ENCODE measurements at places on chromosomes 7 and 10. TPM values are rescaled to one million over a fixed set of nuclear protein-coding genes. Genes with fewer than 3 reads are reported as not detected.
A peak's percentile ranks its signal among the peaks of the same experiment; 100 is the strongest.

The ELFN1 gene
- not detected for total RNA-seq

- DNase-seq = no peak
Measured at GRCh38 chr7:155867280-155867679, 55.0 kb upstream of the SHH start.

The COL17A1 gene
- total RNA-seq = not detected

DNA sequence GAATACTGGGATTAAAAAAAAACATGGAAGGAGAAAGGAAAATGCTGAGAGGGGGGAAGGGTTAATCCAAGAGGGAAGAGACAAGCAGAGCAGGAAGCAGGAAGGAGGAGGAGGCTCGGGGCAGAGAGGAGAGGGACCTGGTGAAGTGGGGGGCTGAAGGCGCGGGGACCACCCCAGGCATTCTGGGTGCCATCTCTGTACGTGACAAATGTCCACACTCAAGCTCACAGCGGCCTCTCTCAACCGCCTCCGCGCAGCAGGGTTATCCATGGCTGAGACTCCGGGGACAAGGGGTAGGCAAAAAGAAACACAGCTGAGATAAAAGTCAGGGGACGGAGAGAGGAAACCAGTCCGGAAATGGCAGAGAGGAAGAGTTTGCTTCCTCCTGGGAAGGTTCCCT is 33.9 kb downstream of the EN2 start:
- DNase-seq = no peak

The UNCX gene
- not detected for total RNA-seq

The GPR37 gene
- total RNA-seq = not detected

GRCh38 chr7:138798836-138799235 is 840 bp upstream of the ATP6V0A4 start:
- no peak for DNase-seq

- DNase-seq = peak; percentile 26
Measured at GRCh38 chr7:1938788-1939433, 268.8 kb downstream of the ELFN1 start.

- DNase-seq = no peak
Measured at GRCh38 chr10:37490266-37490665, 364.9 kb downstream of the ANKRD30A start.

- no peak for DNase-seq
Measured at GRCh38 chr10:77024461-77024860, 613.1 kb downstream of the KCNMA1 start.

The BCAP29 gene
- 18.9 TPM for total RNA-seq

GRCh38 chr7:45145881-45146280 is 11.7 kb upstream of the RAMP3 start:
- DNase-seq = no peak

GRCh38 chr7:42931447-42931833 is 534 bp downstream of the PSMA2 start:
- DNase-seq = no peak

- DNase-seq = no peak
Measured at GRCh38 chr7:17158261-17158660, 140.2 kb upstream of the AHR start.

- no peak for DNase-seq
Measured at GRCh38 chr7:115491744-115492380, 538.7 kb downstream of the TFEC start.

DNA sequence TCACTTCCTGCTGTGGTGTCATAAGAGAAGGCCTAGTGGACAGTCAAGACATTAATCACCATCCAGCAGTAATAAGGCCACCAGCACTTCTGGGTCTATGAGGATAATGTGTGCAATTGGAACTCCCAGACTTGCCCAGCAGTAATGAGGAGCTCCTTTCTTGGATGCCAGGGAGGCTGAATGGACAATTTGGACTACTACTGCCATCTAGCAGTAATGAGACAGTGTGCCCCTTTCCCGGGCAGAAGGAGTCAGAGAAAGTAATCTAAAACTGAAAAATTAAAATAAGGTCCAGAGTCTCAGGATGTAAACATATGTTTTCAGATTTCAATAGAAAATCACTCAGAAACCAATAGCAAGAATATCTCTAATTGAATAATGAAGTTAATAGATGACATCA is 400.4 kb downstream of the CDC14C start:
- no peak for DNase-seq

GRCh38 chr10:120453886-120454285 is 3.1 kb upstream of the PLPP4 start:
- no peak for DNase-seq

The IFIT1B gene
- not detected for total RNA-seq

The HOXA2 gene
- not detected for total RNA-seq

GRCh38 chr10:129532838-129533237 is 65.8 kb downstream of the MGMT start:
- DNase-seq = no peak

DNA sequence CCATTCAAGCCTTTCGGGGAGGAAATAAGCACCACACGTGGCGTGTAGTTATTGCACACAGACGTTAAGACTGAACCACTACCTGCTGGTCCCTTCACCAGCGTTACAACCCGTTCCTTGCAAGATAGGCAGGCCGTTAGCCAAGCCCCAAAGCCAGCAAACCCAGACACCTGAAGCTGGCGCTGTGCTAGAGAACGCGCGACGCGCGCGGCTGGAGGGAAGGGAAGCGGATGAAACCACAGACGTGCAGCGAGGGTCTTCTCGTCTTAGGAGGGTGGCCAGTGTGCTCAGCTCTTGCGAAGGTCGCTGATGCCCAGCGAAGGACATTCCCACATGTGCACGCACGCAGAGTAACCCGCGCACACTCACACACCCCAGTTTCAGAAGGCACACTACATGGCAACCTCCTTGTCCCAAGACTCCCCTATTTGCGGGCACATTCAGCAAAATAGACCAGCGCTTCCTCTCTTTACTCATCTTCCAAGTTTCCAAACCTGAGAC is 980 bp downstream of the TMEM26 start:
- DNase-seq = no peak

GRCh38 chr7:19290968-19291367 is 145.7 kb upstream of the FERD3L start:
- DNase-seq = no peak

- no peak for DNase-seq
Measured at GRCh38 chr7:36182854-36183604, 30.0 kb downstream of the EEPD1 start.

DNA sequence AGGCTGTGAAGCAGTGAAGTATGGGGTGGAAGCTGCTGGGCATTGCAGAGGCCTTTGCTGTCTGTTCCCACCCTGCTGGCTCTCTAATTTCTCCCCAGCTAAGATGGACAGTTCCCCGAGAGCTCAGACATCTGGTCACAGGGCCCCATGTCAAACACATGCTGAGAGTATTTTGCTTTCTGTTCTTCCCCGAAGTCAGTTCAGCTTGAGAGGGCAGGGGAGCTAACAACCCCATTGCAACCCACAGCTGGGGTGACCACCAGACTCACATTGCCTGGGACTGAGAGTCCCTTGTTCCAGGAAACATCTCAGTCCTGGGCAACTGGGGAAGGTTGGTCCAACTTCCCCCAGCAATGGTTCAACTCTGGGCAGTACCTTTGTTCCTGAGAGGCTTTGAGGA is 52.8 kb downstream of the ABCA13 start:
- no peak for DNase-seq

GRCh38 chr10:35563261-35563891 is 41.8 kb upstream of the GJD4 start:
- peak; percentile 61 for DNase-seq

The ASZ1 gene
- total RNA-seq = not detected

GRCh38 chr7:76281706-76282343 is 20.6 kb upstream of the HSPB1 start:
- DNase-seq = no peak

- DNase-seq = no peak
Measured at GRCh38 chr10:30435073-30435422, 1.1 kb downstream of the MAP3K8 start.

DNA sequence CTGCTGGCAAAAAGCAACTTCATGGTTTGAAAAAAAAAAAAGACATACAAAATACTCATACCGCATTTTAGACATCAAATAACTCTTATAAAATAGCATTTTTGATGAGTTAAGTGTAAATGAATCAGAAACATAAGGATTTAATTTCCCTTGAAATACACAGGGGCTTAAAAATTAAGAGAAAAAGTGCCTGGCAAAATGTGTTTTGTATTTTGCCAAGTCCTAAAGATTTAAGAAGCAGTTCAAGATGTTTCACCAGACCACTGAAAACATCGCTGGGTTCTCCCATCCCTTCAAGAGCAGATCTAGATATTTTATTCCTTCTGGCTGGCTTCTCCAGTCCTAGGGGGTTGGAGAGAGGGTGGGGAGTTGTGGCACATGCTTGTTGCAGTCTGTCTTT is 396.4 kb downstream of the INHBA start:
- DNase-seq = no peak

- no peak for DNase-seq
Measured at GRCh38 chr10:131061216-131061615, 250.3 kb downstream of the TCERG1L start.

DNA sequence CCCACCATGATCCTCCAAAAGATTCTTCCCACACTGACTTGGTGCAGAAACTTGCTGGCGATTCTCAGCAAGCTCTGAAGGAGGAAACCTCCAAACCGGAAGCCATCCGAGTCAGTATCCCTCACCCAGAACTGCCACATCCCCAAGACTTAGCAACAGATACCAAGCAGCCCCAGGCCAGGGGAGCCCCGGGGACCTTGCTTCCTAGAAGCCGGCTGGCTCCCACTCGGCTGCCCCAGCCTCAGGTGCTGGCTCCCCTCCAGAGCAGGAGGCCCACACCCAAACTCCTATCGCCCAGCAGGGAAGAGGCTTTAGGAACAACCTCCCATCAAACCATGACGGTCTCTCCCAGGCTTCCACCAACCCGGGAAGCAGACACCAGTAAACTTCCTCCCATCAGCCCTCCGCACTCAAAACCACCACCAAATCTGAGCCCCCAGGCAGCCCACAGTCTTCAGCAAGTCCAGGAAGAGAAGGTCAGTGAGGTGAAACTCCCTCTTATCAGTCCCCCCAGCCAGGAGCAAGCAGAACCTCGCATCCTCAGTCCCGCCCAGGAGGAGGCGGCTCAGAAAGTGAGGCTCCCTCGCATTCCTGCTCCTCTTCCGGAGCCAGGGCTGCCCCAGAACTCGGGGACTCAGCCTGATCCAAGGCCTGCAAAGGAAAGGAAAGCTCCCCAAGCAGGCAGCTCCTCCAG is 82.3 kb downstream of the LRGUK start:
- no peak for DNase-seq

DNA sequence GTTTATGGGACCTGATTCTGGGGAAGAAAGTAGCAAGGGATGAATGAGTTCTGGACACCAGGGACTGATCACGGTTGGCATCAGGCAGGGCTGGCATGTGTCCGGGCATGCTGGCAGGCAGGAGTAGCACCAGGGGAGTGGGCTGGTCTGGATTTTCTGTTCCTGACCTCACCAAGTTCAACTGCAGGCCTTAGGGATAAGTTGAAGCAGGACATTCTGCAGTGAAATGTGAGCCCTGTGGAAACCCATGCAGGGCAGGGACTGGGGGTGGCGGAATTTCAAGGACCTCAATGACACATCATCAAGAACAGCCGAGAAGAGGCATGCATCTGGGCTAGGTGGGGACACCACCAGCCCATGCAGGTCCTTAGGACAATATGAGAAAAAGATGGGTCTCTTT is 80.2 kb upstream of the ADAM12 start:
- DNase-seq = no peak

The DNAH11 gene
- 0.02 TPM for total RNA-seq

The TRIM4 gene
- total RNA-seq = 25.7 TPM

DNA sequence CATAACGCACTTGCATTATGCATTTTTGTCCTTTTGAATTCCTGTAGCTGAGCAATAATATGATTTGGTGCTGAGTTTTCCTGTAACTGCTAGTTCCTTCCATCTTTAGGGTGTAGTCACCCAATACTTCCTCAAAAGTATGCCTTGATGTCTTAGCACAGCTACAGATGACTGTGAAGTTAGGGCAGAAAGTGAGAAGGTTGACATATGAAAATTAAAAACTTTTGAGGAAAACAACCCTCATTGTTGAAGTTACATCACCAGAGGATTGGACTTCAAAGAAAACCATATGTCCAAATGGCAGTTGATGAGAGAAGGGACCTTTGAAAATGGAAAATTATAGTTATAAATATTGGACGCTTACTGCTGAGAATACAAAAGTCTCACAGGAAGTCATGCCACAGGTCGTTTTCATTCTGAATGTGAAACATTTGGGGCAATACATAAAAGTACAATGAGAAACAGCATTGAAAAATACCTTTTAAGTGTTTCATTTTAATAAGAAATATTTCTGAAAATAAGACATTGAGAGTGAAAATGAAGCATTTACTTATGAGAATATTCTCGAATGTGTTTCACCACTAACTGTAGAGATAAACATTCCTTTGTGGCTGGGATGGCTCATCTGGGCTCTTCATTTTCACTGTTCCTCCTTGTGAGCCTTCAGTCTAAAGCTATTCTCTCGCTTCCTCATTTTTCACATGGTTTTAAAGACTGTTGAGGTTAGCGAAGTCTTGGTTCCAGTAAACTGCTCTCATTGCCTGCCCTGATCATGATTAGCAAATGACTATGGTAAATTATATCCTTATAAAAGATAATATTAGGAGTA is 61.4 kb upstream of the NME8 start:
- no peak for DNase-seq

The VWA2 gene
- not detected for total RNA-seq

The RALA gene
- 35.6 TPM for total RNA-seq

DNA sequence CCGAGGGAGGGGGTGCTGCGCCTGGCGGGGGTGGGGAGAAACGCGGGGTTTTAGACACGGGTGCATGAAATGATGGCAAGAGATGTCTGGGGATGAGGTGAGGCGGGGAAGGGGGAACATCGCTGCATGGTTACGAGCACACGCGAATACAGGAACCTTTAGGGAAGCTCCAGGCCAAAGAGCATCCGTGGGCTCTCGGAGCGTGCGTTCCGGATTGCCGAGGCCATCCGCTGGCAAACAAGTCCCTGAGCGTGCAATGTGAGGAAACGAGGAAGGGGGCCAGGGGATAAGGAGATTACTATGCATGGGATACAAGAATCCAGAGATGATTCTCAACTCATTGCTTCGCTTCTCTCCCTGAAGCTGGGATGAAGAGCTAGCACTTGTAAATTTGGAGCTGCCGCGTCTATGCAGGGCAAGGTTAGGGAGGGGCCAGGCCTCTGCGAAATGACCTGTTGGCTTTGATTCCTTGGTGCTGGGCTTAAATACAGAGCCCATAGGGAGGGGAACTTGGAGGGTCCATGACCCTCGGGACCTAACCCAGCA is 520 bp upstream of the WNT2 start:
- DNase-seq = no peak

GRCh38 chr7:156819733-156820295 is 73.2 kb downstream of the LMBR1 start:
- DNase-seq = no peak

- no peak for DNase-seq
Measured at GRCh38 chr7:112347088-112347487, 103.2 kb upstream of the IFRD1 start.

The AKR1C4 gene
- not detected for total RNA-seq

The IDI2 gene
- not detected for total RNA-seq

GRCh38 chr7:48173756-48174382 is 2.6 kb downstream of the ABCA13 start:
- no peak for DNase-seq

The LRMDA gene
- not detected for total RNA-seq

- no peak for DNase-seq
Measured at GRCh38 chr10:13831711-13832141, 245.0 kb downstream of the PRPF18 start.
